ENCODE measurements at places on chromosomes 2 and 18.

GRCh38 chr2:159200498-159200897 is 86.0 kb downstream of the WDSUB1 start:
- DNase-seq, result no peak

DNA sequence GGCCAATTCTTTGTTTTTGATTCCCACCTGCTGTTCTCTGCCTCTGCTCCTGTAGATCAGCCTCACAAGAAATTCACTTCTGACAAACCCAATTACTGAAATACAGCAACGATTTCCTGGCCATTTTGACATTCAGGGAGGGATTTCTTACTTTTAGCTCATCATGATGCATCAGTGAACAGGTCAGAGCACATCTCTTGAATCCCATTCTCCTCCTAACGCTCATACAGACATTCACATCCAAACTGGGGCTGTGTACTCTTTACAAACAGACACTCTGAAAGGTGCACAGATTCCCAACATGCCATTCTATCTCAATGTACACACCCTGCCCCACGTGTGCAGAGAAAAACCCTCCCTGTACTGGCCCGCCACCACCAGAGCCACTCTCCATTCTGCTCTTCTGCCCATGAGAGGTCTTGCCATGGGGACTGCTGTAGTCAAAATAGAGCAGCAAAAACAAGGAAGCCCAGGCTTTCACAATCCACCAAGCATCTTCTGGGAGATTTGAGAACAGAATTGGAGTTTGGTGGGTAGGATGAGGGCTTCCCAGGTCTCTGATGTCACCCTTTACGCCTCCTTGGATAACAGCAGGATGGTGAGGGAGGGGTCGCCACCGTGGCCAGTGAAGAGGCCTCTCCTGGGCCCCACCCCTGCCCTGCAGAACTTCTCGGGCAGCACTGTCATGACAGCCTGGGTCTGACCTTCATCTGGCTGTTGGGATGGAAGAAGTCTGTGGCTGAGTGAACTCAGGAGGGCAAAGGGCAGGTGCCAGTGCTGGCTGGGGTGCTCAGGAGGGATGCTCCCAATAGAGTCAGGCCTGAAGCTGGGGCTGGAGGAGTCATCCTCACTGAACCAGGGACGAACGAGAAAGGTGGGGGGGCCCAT is 41.9 kb upstream of the ZFP36L2 start:
- no peak for DNase-seq

DNA sequence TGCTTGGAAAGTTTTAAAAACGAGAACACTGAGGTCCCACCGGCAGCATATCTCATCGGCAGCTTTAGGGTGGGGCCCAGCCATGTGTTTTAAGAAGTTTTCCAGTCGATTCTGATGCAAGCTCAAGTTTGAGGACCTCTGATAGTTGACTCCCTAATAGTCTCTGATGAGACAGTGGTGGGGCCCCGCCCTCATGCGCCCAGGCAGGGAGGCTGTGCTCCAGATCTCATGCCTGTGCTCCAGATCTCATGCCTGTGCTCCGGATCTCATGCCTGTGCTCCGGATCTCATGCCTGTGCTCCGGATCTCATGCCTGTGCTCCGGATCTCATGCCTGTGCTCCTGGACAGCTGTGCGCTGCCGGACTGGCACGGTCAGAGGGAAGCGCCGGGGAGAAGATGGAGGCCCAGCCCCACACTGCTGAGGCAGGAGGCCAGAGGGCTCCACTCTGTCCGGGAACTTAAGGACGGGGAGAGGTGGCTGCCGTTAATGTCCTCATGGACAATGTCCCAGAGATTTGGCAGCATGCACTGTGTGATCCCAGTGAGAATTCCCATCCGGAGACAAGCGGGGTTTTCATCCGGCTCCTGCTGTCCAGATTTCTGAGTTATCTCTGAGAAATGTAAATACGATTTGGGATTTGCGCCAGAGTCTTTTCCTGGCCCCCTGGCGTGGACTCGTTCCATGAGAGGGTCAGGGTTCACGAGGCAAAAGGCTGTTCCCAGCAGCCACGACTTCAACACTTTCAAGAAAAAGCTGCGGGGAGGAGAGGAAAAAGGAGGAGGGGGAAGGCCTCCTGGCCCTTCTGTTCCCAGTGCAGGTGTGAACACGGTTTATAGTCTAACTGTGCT is 9.4 kb upstream of the COLEC11 start:
- no peak for DNase-seq

GRCh38 chr2:26978061-26978596 is 7.7 kb downstream of the MAPRE3 start:
- no peak for DNase-seq

- no peak for DNase-seq
These were observed 40.7 kb upstream of the NEMP2 start for GRCh38 chr2:190575263-190575662.

DNA sequence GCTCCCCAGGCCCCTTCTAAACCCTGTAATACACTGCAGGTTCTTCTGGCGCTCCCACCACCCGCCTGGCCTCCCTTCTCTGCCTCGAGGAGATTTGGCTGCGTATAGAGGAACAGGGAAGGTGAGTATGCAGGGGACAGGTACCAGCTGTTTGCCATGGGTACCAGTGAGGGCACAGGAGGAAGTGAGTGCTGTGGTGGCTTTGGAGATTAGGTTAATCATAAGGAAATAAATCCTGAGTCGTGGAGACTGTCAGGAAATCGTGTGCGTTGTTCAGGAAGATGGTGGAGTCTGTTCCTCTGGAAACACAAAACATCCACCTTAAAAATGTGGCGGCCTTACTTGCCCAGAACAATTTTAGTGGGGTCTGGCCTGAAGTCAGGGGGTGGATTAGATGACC is 230.4 kb downstream of the FAM210A start:
- DNase-seq, result no peak

DNA sequence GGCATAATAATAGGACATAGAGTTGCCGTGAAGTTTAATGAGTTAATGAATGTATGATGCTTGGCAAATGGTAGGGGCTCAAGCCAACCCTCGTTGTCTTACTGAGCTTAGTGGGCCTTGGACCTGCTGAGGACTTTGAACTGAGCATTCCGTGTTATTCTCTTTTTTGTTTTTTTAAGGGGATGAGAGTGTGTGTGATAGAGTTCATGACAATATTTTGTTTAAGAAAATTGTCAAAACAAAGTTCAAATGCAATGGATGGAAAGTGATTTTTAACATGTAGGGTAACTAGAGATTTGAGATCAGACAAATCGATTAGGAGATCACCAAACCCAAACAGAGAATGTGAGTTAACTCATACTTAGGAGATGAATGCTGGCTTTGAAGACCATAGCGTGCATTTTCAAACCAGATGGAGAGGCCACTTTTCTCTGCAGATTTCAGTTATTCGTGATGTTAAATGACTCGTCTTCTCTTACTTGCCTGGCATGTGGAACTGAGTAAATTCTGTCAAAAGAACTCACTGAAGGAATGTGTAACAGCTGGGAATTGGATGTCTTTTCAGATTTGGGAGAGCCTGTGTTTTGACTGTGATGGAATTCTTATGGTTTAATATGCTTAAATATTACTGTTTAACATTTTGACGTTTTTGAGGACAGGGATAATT is 88.7 kb downstream of the NEDD4L start:
- no peak for DNase-seq

DNA sequence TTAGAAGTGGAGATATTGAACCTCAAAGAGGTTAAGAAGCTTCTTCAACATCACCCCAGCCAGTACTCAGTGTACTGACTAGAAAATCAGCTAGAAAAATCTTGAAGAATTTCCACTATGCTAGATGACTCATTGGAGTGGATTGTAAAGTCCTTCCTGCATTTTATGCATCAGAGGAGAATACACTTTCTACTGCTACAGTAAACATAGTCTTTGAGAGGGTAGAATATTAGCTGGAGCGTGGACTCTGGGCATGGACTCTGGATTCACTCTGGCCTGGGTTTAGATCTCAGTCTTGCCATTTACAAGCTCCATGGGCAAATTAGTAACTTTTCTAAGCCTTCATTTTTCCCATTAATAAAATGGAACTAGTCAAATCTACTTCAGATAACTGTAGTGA is 215.9 kb downstream of the IRS1 start:
- no peak for DNase-seq

DNA sequence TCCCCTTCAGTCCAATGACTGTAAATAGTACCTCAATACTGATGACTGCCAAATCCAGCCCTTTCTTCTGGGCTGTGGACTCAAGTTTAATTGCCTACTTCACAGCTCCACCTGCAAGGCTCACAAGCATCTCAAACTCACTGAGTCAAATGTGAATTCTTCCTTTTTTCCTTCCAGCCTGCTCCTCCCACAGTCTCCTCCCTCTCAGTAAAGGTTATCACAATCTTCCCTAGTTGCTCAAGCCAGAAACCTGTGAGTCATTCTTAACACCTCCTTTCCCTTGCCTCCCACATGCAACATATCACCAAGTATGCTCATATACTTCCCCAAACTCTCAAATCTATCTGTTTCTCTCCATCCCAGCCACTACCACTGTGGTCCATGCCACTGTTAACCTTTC is 3.7 kb upstream of the MFSD6 start:
- DNase-seq, result no peak

DNA sequence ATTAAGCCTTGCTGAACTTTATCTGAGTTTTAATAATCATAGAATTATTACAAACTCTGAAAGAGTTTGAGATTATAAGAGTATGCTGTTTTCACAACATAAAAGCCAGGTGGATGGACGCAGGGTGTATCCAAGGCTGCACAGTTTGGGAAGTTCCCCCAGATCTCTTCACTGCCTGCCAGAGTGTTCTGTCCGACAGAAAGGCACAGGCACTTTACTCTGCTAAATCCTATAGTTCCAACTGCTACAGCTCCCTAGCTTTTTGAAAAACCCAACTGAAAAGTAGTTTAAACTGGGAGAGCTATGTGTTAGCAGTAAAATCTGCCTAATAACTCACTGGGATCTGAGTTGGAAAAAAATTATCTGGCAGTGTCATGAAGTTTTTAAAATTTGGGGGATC is 38.0 kb downstream of the MFSD6 start:
- no peak for DNase-seq

DNA sequence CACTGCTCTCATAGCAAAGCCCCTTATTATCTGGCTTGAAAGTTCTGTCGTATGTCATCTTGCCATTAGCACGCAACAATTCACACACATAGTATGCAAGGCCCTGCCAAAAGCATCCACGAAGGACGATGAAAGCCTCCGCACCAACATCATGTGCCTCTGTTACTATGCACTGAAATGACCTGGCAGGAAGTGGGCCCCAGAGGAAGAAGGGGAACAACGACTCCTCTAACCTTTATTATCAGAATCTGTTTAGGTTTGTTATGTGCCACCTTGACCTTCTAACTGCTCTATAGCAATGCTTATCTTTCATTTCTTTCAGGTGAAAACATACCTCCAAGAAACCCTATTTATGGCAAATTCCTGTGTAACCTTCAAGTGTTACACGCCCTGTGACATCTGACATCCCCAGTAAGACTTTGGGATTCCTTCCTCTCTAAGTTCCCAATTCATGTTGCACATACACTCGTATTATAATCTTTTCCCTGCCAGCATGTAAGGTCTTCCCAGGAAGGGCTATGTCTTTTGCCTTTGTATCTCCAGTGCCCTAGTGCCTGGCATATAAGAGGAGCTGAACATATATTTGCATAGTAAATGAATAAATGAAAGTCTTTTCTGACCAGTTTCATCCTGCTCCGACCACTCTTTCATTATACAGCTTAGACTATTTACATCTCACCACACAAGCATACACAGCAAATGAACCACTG is 7.0 kb upstream of the NDUFV2 start:
- no peak for DNase-seq

- no peak for DNase-seq
These were observed 1.1 kb downstream of the DLGAP1 start for GRCh38 chr18:4453874-4454536.

- DNase-seq, result no peak
These were observed 1128.2 kb downstream of the BCL11A start for GRCh38 chr2:59425247-59425646.

DNA sequence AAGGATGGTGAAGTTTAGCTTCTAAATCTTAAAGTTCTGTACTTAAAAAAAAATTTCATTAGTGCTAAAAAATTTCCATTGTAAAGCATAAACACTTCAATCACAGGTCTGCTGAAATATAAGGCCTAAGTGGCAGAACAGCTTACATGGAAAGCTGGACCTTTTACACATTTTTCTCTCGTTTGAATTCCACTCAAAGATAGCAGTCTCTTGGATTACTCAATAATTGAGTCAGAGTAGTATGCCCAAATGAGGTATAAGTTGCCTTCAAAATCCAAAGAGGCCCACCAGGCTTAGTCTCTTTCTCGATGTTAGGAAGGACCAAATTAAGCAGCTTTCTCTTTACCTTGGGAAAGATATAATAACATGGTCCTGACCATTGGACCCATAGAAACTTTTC is 220.4 kb upstream of the CWC22 start:
- DNase-seq, result no peak

GRCh38 chr2:15939556-15939853 is 845 bp upstream of the MYCN start:
- DNase-seq, result no peak

DNA sequence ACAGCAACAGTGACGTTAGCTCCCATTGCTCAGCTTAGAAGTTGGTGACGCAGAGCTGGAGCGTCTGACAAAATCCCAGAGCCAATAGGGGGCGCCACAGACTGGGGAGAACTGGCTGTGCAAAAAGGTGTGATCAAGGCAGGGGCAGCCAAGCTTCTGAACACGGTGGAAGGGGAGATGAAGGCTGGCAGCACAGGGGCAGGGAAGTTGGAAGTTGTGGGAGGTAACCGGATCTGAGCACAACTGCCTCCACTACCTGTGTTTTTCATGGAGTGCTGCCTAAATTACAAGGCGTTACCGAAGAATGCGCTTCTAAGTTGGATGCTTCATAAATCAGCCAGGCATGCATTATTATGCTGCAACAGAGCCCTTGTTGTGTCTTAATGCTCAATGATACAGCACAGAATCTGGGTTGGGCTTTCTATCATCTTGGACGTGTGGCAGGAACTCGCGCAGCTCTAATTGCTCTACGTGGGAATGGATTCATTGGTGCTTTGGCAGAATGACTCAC is 370.0 kb downstream of the SLC4A3 start:
- no peak for DNase-seq

DNA sequence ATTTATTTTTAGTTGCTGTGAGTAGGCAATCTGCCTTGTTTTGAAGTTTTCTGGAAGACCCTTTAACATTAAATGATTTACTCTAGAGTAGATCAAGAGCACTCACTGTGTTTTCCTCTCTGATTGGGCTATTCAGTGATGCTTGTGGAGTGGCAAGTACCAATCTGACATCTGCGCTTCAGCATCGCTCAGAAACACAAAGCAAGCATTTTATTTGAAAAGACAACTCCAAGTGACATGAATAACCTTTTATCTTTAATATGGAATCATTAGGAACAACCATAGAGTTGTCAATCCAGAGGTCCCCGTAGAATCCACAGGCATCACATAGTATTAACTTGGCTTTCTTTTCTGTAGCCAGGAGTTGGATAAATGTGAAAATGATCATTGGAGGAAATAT is 114.7 kb downstream of the CPS1 start:
- no peak for DNase-seq

DNA sequence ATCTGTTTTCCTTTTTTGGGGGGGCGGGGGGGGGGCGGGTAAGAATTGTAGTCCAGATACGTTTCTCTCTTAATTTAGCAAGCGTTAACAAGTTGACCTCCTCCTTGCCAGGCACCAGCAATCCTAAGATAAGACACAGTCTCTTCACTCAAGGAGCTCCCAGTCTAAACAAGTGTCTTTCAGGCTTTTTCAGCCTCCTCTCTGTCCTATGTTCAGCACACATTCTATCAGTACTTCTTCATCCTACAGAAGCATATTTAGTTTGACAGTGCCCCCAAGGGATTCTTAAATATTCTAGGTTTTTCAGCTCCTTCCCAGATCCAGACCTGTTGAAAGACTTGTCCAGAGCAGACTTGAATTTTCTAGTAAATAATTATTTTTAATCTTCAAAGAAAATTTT is 2.7 kb downstream of the PPP1CB start:
- DNase-seq, result no peak
